Right renal pelvis (tissue), 4 donors: ENCODE measurements at places on chromosomes 16 and 17.

DNA sequence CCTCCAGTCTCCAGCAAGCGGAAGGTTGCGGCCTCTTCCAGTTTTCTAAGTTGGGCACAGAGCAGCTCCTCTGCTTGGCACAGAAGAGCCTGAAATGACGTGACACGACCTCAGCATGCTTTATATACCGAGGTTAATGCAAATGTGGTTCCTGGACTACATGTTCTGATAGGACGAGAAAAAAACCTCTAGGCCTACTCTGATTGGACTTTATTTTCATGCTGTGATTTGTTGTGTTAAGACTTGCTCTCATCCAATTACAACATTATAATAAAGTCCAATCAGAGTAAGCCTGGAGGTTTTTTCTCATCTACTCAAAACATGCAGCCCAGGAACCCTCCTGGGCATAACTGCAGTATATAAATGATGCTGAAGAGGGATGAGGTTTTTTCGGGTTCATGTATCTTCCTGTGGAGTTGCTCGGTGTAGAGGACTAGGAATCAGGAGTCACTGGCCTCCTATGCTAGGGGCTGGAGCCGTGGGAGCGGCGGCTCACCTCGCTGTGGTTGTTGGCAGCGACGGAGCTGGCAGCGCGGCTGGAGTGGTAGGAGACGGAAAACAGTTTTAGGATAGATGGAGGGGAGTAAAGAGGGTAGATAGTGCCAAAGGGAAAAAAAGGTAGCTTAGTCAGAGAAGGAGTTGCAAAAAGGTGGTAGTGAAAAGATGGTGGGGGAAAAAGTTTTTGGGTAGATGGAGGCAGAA lies 878.0 kb downstream of the KCNJ18 start:
- DNase-seq = no peak

DNA sequence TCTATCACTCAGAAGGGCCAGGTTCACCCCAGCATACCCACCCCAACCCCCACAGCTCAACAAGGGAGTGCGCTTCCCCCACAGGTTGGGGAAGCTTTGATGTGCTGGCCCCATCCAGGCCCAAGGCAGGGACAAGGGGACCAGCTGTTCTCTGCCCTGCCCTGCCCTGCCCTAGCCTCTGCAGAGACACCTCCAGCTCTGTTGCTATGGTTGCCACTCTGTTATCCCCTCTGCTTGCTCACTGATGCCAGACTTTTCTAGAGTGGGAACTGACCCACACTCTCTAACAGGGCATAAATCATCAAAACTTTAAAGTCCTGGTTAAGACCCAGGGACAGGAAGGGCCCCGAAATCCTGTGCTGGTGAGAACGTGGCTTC lies 50.4 kb upstream of the ENPP7 start:
- DNase-seq = no peak

DNA sequence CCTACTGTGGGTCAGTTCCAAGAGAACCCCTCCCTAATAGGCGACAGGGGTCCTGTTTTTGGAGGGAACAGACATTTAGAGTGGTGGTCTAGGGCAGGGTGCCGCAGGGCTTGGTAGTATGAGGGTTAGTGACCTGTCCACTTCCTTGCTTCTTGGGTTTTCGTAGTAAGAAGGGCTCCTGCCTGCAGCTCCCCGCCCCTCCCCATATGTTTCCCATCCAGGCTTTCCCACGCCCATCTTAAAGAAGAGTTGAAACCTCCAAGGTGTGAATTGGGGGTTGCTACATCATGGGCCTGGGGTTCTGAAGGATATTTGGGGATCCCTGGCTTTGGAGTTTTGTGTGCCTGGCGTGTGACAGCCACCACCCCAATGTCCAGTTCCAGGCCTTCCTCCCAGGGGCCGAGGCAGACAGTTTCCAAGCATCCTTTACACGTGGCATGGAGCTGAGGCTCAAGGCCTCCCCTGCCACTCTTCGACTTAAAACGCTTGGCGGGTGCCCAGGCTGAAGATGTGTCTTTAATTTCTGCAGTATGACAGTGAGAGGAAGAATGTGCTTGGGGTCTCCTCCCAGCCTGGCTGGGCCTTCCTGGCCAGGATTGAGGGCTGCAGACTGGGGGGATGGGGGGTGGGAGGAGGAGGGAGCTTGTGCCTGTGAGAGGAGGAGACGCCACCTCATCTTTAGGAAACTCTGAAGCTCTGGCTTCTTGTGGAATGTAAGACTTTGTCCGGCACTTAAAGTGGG lies 2.3 kb upstream of the COL1A1 start:
- DNase-seq = no peak

- DNase-seq = no peak
Measured at GRCh38 chr17:75067856-75068255, 19.9 kb upstream of the SLC16A5 start.

DNA sequence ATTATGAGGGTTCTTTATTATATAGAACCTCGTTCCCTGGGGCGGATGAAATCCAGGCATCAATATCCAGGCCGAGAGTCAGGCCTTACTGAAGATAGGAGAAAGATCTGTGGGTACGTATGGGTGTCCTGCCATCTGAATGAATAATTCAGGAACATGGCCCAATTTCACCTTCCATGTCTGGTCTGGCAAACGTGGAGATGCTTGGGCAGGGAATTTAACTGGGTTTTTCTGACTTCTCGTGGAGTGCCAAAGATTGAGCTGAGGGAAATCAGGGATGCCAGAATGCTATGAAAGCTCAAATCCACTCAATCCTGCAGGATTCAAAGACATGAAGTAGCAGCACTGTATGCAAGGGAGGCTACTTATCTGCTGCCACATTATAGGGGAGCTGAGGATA lies 302.8 kb downstream of the SLC39A11 start:
- no peak for DNase-seq

DNA sequence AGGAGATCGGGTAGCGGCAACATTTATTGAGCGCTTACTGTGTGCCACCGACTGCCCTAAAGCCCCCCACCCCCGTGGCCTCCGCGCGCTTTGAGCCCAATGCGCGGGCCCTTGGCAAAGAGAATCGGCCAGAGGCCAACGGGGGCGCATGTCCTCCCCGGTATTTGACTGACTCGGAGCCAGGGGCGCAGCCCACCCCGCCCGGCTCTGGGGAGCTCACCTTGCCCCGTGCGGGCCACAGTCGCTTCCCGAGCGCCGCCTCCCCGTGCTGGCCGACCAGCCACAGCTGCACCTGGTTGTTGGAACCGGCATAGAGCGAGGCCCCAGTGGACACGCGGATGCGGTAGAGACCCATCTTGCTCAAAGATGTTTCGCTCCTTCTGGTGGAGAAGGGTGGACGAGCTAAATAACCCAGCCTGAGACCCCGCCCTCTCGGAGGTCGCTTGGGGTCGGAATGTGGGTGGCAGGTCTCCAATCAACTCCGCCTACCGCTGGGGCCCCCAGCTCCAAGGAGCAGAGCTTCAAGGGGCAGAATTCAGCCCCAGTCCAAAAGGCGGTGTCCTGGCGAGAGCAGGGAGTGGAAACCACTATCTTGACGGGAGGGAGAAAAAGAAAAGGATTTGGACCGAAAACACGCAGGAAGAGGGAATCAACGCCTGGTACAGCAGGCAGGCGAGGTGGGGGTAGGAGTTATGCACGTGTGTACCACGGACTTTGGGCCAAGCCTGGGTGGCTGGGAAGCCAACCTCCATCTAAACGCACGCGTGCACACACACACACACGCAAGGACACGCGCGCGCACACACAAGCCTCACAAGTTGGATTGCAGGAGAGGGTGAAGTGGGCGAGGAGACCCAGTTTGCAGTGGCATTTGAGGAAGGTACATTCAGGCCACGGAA lies at the start of gene ALOX15:
ALOX15 (minus strand) TSS at position 382 of the 899 bp plus-strand sequence; CDS start at position 355, 27 bp downstream.
- DNase-seq = no peak

DNA sequence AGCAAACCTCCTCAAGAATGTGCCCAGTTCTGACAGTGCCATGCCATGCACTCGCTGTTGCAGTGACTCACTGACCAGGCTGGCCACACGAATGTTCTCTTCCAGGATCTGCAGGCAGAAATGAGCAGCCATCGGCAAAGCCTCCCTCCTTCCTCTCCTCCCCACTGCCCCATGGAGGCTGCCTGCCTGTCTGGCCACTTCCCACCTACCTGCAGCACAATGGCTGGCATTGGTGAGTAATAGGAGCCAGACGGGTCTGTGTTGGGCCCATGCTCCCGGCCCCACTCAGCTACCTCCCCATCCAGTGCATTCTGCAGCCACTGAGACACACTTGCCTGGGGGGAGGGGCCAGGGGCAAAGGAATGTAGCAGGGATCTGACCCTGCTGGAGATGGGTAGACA lies 2.8 kb upstream of the MATCAP1 start:
- DNase-seq = no peak

GRCh38 chr16:85401370-85401916 lies 211.7 kb upstream of the GSE1 start:
- DNase-seq = no peak

GRCh38 chr16:3007059-3007956 lies 5.4 kb upstream of the CLDN9 start:
- no peak for DNase-seq

- no peak for DNase-seq
Measured at GRCh38 chr17:79558091-79558900, 52.6 kb downstream of the RBFOX3 start.

- no peak for DNase-seq
Measured at GRCh38 chr17:74785981-74786360, 9.8 kb upstream of the NAT9 start.

- DNase-seq = no peak
Measured at GRCh38 chr16:20409398-20410120, at the start of gene ACSM5. Gene ACSM5, plus strand, starts transcription at chr16:20409534. Its CDS starts 1,951 bp downstream, at chr16:20411485.

- DNase-seq = no peak
Measured at GRCh38 chr16:4746991-4747574, 12.7 kb downstream of the DNAAF8 start.

DNA sequence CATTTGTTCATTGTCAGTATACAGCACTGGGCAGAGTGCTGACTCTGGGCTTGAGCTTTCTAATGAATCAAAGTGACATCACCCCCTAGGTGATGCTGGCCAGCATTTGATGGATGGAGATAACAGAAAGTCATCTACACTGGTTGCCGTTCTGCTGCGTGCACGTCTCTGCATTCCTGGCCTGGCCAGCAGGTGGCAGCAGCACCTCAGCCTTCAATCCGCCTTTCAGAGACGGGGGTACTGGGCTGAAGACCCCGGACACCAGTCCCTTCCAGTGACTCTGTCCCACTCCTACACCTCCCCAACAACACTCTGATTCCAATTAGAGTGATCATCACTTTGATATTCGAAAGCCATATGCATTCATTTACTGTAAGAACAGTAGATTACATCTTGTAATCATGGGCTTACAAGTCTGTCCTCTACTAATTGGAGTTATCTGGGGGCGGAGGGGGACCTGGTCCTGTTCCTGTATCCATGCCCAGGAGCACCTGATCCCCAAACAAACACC lies 6.0 kb downstream of the CPSF4L start:
- DNase-seq = no peak

- DNase-seq = no peak
Measured at GRCh38 chr16:51129105-51129504, 22.0 kb downstream of the SALL1 start.

DNA sequence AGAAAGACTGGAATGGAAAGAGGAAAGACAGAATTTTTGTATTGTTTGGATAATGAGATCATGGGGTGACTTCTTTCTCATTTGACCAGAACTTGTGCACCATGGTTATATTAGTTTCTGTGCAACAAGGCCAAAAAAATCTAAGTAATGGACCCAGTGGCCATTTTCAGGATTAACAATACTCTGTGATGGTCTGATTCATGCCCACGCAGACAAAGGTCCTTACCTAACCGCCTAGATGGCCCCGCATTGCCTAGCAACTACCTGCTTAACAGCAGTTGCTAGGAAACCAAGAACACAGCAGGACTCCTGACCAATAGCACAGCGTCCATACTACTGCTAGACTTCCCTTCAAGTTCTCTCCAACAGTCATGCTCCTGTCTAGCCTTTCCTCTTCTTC lies 22.4 kb downstream of the MIS12 start:
- no peak for DNase-seq

DNA sequence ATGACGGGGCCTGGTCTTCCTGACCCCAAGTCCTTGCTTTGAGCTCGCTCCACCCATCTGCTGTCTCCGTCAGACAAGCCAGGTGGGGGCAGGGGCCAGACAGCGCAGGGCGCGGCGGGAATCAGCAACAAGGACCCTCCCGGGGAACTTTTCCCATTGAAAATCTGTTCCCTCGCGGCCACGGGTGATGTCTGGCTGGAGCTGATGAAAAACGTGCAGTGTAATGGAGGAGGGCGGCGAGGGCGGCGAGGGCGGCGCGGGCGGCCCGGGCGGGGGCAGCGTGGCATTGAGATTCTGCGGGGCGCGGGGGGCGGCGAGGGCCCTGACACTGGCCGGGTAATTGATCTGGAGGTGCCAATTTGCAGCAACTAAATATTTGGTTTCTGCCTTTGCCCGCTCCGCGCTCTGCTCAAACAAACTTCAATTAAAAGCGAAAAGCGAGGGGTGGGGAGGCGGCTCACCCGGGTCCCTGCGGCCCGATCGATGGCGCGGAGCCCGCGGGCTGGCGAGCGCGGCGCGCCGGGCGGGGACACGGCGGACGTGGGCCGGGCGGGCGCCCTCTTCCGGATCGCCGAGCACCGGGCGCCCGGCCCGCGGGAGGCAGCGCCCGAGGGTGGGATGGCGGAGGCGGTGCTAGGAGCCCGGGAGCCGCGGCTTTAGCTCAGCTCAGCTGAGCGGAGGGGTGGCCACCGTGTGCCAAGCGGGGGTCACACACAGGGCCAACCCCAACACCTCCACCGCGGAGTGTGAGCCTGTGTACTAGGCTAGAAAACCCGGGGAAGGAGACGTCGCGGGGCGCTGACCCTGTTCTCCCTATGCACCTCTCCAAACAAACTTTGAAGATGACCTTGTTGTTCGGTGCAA lies 32.4 kb downstream of the DCAKD start:
- no peak for DNase-seq

- no peak for DNase-seq
Measured at GRCh38 chr17:5545051-5545987, 39.0 kb downstream of the NLRP1 start.

GRCh38 chr16:59597269-59597668 lies 863.2 kb upstream of the GOT2 start:
- no peak for DNase-seq

- no peak for DNase-seq
Measured at GRCh38 chr17:66557886-66558285, 255.5 kb downstream of the PRKCA start.

- DNase-seq = peak; percentile 65
Measured at GRCh38 chr17:57671667-57672632, 73.1 kb downstream of the CCDC182 start.

DNA sequence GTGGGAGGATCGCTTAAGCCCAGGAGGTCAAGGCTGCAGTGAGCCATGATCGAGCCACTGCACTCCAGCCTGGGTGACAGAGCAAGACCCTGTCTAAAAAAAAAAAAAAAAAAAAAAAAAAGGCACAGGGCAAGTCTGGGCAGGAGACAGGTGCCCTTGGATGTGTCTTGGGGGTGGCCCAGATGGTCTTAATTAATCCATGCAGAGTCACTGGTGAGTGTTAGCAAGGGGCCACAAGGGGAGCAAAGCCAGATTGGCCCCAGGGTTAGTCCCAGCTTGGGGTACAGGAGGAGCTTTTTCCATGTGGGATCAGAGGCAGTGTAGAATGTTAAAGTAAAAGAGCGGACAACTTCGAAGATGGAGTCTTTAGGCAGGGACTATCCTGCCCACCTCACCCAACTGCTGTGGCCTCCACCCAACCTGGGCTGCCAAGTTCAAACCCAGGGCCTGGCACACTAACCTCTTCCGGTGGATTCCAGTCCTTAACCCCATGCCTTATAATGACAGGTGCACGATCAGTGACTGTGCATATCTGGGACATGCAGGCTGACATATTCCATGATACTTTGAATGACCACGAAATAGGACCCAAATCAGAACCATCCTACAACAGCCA lies 32.2 kb upstream of the MFSD6L start:
- no peak for DNase-seq
